ENCODE measurements at places on chromosomes 2 and 18. TPM values are rescaled to one million over a fixed set of nuclear protein-coding genes. Genes with fewer than 3 reads are reported as not detected.

The SLC25A12 gene
- 12.1 TPM for total RNA-seq

The AMMECR1L gene
- 9.2 TPM for total RNA-seq

The CXCR1 gene
- not detected for total RNA-seq

The UNC80 gene
- total RNA-seq, result not detected

The FBLN7 gene
- not detected for total RNA-seq

Measured in airway epithelial cell (primary cell).